ENCODE measurements at places on chromosomes 3 and 15.

- DNase-seq = peak; percentile 59
Measured at GRCh38 chr3:192915304-192915703, 2.4 kb downstream of the MB21D2 start.

GRCh38 chr15:88636050-88636449 lies 2.8 kb upstream of the ISG20 start:
- no peak for DNase-seq

DNA sequence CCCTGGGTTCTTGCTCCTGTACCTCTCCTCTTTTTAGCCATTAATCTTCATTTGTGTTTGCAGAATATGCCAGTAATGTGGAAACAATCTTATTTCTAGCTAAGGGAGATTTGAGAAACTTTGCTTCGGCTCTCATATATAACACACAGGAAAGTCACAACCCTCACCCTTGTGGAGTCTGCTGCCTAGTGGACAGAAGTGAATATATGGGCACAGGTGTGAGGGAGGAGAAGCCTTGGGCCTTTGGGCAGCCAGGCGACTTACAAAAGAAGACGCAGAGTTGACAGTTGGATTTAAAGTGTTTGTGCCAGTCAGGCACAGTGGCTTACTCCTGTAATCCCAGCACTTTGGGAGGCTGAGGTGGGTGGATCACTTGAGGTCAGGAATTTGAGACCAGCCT lies 181.8 kb upstream of the TBL1XR1 start:
- DNase-seq = no peak

GRCh38 chr3:13827256-13827655 lies 52.6 kb downstream of the WNT7A start:
- DNase-seq = no peak

DNA sequence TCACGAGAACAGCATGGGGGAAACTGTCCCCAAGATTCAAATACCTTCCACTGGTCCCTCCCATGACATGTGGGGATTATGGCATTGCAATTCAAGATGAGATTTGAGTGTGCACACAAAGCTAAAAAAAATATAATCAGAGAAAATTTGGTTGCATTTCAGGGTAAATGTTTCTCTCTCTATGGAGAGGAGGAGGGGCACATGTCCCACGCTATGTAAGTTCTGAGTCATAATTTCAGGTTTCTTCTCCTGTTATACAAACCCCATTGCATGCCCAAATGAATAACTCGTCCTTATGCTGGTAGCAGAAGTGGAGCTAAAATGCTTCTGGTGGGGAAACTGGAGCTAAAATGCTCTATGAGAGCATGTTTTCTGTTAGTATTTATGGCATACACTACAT lies 209.7 kb upstream of the DCBLD2 start:
- no peak for DNase-seq

- no peak for DNase-seq
Measured at GRCh38 chr3:129065016-129065719, 4.6 kb downstream of the GP9 start.

- no peak for DNase-seq
Measured at GRCh38 chr15:23687143-23687470, at the start of gene NDN. Gene NDN (minus strand): TSS chr15:23687305. CDS start chr15:23687217, 88 bp downstream.

DNA sequence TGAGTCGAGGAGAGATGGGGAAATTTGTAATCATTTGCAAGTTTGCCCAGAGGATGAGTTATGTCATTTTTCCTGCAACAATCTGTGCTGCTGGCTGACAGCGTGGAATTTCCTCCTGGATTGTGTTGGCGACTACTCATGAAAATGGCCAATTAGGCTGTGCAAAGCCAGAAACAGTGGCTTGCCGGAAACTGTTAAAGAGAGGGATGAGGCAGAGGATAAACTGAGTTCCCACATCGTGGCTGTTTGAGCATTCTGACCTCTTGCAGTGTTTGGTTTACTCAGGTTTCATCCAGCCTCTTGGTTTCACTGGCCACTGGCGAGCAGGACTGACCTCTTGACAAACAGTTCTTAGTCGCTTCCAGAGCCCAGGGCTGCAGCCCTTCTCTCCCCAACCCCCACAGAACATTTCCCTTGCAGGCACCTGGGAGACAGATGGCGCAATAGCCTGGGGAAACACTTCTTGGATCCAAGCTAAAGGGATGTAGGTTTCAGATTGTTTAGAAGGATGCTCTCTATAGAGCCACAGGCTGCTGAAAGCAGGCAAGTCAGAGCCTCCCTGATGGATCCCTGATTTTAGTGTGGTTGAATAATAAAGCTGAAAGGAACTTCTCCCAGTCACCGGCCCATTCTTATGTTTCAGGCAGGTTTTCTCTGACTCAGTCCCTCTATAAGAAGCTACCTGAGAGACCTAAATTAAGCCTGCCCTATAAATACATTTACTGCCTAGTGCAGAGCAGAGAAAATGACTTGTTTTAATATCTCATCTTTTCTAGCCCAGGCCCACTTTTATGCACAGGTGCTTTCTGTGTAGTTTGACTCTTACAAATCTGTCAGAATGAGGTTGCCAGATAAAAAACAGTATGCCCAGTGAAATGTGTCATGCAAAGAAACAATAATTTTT lies 92.8 kb upstream of the UBE2E1 start:
- DNase-seq = peak; percentile 88

GRCh38 chr15:96393209-96393513 lies 62.7 kb downstream of the NR2F2 start:
- no peak for DNase-seq

- DNase-seq = no peak
Measured at GRCh38 chr15:47961401-47962090, 159.2 kb upstream of the SLC24A5 start.

- no peak for DNase-seq
Measured at GRCh38 chr3:79187426-79187825, 580.4 kb downstream of the ROBO1 start.

DNA sequence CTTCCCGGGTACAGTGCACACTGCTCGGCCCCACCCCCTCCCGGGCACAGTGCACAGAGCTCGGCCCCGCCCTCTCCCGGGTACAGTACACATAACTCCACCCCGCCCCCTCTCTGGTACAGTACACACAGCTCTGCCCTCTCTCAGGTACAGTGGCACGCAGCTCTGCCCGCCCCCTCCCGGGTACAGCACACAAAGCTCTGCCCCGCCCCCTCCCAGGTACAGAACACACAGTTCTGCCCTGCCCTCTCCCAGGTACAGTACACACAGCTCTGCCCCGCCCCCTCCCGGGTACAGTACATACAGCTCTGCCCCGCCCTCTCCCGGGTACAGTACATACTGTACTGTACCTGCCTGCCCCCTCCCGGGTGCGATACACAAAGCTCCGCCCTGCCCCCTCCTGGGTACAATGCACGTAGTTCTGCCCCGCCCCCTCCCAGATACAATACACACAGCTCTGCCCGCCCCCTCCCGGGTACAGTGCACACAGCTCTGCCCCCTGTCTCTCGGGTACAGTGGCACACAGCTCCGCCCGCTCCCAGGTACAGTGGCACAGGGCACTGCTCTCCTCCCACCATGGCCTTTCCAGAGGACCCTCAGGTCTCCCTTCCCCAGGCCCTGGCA lies 16.4 kb upstream of the PRR20G start:
- no peak for DNase-seq

DNA sequence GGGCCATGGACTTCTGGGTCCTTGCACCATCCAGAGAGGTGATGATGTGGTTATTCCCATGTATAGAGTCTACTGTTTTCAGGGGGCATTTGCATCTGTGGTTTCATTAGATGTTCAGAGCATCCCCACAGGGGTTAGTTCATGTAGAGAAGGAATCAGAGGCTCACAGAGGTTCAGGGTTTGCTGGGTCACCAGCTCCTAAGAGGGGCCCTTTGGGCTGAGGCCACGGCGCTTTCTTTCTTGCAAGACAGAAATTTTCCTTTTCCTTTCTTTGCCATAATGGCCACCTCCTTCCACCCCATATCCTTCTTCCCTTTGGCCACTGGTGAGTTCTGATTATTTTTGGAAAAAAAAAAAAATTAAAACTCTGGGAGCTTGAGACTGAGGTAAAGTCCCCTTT lies 62.3 kb downstream of the APBA2 start:
- no peak for DNase-seq

DNA sequence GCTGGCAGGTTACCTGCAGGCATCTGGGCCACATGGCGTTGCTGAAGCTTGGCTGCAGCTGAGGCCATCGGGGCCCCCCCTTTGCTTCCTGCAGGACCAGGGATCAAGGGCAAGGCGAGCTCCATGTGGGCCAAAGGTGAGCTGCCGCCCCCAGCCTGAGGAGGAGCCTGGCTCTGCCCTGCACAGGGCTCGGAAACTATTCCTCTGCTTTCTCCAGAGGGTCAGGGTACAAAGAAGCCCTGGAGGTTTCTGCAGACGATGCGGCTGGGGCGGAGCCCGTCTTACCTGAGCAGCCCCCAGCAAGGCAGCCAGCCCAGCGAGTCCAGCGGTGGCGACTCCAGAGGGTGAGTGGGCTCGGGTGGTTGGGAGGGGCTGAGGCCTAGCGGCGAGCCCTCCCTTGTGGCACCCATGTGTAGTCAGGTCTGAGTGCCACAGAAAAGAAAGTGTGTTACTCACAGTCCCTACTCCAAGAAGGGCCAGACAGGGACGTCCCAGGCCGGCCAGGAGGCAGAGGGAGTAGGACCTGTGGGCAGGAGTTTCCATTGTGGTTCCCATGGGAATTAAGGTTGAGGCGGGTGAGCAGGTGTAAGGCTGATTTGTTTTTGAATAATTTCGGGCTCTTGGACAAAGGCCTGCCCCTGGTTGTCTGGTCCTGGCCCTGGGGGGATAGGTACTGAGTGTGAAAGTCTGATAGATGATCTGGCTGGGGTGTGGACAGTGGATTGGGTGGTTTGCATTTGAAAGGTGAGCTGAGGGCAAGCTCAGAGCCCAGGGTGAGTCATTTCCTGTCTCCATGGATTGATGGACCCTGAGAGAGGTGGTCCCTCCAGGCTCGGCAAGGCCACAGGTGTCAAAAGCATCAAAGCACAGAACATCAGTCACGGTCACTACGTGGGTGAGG lies 25.4 kb downstream of the CFAP100 start:
- no peak for DNase-seq

- no peak for DNase-seq
Measured at GRCh38 chr3:116474801-116475200, 29.5 kb upstream of the LSAMP start.

GRCh38 chr3:19070325-19070724 lies 78.0 kb upstream of the KCNH8 start:
- DNase-seq = no peak

- DNase-seq = no peak
Measured at GRCh38 chr3:66629150-66629981, 128.5 kb upstream of the LRIG1 start.

DNA sequence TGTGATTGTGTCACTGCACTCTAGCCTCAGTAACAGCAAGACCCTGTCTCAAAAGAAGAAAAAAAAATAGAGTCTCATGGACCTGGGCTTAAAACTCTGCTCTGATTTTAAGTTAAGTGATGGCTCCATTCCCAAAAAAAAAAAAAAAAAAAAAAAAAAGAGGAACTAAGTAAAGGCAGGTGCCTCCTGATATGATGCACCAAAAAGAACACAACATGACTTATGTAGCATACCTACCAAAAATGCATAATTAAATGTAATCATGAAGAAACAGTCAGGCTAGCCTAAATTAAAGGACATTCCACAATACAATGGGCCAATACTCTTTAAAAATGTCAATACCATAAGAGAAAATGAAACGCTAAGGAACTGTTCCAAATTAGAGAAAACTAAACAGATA lies 5.4 kb upstream of the IREB2 start:
- DNase-seq = no peak
